Activated CD4-positive, alpha-beta T cell treated with anti-CD3 and anti-CD28 coated beads, Interleukin-2, amount 50 U/mL, for 24 hours (primary cell): ENCODE measurements at places on chromosomes 1 and 21.

GRCh38 chr1:205739348-205740160 is 10.4 kb downstream of the NUCKS1 start:
- no peak for DNase-seq

- no peak for DNase-seq
Observed at GRCh38 chr1:56502700-56503245, 76.6 kb downstream of the PLPP3 start.

DNA sequence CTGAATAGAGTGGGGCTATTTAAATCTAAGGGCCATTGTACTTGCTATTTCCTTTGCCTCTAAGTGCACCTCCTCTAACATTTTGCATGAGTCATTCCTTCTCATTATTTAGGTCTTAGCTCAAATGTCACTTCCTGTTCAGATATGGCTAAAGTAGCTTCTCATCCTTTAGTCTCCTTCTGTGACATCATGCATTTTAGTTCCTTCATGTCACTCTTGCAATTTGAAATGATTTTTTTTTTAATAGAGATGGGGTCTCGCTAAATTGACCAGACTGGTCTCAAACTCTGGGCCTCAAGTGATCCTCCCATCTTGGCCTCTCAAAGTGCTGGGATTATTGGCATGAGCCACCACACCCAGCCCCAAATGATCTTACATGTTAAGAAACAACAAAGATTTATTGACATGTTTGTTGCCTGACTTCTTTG is 6.6 kb downstream of the TBX19 start:
- DNase-seq = no peak

GRCh38 chr1:14247666-14248065 is 350.8 kb upstream of the KAZN start:
- DNase-seq = no peak

- DNase-seq = no peak
Observed at GRCh38 chr1:152013664-152014237, 20.1 kb upstream of the S100A10 start.
